ENCODE measurements at places on chromosomes 2 and 18. TPM values are rescaled to one million over a fixed set of nuclear protein-coding genes. Genes with fewer than 3 reads are reported as not detected.

The GDF7 gene
- total RNA-seq, result 0.16 TPM

The RDH14 gene
- 10.1 TPM for total RNA-seq

The CRYGD gene
- not detected for total RNA-seq

The CXCR2 gene
- not detected for total RNA-seq

The NXPH2 gene
- total RNA-seq, result not detected

The ANKRD53 gene
- 0.80 TPM for total RNA-seq

The B3GNT7 gene
- total RNA-seq, result 0.22 TPM

The FHOD3 gene
- total RNA-seq, result not detected

The MYL1 gene
- not detected for total RNA-seq

The TLX2 gene
- total RNA-seq, result 0.16 TPM

The EFEMP1 gene
- not detected for total RNA-seq

The GALNT13 gene
- not detected for total RNA-seq

- no peak overlapping the region for H3K27ac ChIP-seq
- H3K36me3 ChIP-seq, result no peaks in the 10 kb centered on the region
- no peak for DNase-seq
- no peaks in the 10 kb centered on the region for H3K27me3 ChIP-seq
- H3K4me1 ChIP-seq, result no peaks in the 10 kb centered on the region
Observed at GRCh38 chr2:13986119-13986720, 646.3 kb upstream of the LRATD1 start.

GRCh38 chr2:135999899-136000298 is 14.5 kb upstream of the DARS1 start:
- peaks cover 15% of the 10 kb centered on the region for H3K4me1 ChIP-seq
- no peak overlapping the region for H3K27ac ChIP-seq
- H3K4me3 ChIP-seq, result no peak overlapping the region
- peaks cover 2% of the 10 kb centered on the region for H3K36me3 ChIP-seq

DNA sequence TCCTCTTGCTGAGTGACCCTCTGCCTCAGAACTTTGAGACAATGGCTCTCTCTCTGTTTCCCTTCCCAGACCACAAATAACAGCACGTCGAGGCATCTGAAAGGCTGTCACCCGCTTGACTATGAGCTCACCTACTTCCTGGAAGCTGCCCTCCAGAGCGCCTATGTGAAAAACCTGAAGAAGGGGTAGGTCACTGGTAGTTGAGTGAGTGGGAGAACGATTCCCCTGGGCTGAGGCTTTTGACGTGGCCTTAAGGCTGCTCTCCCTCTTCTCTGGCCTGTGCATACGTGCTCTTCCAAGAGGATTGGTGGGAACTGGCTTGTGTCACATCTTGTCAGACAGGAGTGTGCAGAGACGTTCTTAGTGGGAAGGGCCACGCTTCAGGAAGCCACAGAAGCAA is 63.1 kb upstream of the MCFD2 start:
- peak overlapping the region; percentile 94 for H3K27ac ChIP-seq
- H3K4me3 ChIP-seq, result peak overlapping the region; percentile 49
- no peaks in the 10 kb centered on the region for H3K27me3 ChIP-seq
- no peaks in the 10 kb centered on the region for H3K36me3 ChIP-seq
- peaks cover 40% of the 10 kb centered on the region for H3K4me1 ChIP-seq

- no peaks in the 10 kb centered on the region for H3K27me3 ChIP-seq
- no peaks in the 10 kb centered on the region for H3K36me3 ChIP-seq
- no peak overlapping the region for H3K4me3 ChIP-seq
- no peaks in the 10 kb centered on the region for H3K4me1 ChIP-seq
- no peak overlapping the region for H3K27ac ChIP-seq
Observed at GRCh38 chr18:1806884-1807615, 764.3 kb downstream of the METTL4 start.

DNA sequence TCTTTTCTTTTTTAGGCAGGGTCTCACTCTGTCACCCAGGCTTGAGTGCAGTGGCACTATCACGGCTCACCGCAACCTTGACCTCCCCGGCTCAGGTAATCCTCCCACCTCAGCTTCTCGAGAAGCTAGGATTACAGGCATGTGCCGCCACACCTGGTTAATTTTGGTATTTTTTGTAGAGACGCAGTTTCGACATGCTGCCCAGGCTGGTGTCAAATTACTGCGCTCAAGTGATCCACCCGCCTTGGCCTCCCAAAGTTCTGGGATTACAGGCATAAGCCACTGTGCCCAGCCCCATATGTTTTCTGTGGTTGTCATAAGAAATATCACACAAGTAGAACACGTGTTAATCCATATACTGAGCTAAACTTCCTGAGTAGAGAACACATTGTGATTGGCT is 14.6 kb downstream of the ENOSF1 start:
- no peaks in the 10 kb centered on the region for H3K27me3 ChIP-seq
- H3K27ac ChIP-seq, result no peak overlapping the region
- no peak for DNase-seq

GRCh38 chr2:145059914-145060313 is 540.0 kb upstream of the ZEB2 start:
- H3K4me1 ChIP-seq, result no peaks in the 10 kb centered on the region
- H3K4me3 ChIP-seq, result no peak overlapping the region
- H3K27ac ChIP-seq, result no peak overlapping the region
- H3K36me3 ChIP-seq, result no peaks in the 10 kb centered on the region
- H3K27me3 ChIP-seq, result no peaks in the 10 kb centered on the region
- no peak for DNase-seq

- DNase-seq, result no peak
- no peak overlapping the region for H3K4me3 ChIP-seq
- no peak overlapping the region for H3K27ac ChIP-seq
- peaks cover 6% of the 10 kb centered on the region for H3K4me1 ChIP-seq
Observed at GRCh38 chr2:158512323-158512722, 55.6 kb downstream of the PKP4 start.

- no peaks in the 10 kb centered on the region for H3K27me3 ChIP-seq
- no peaks in the 10 kb centered on the region for H3K36me3 ChIP-seq
- no peak for DNase-seq
Observed at GRCh38 chr2:43038034-43038695, 188.2 kb downstream of the ZFP36L2 start.

DNA sequence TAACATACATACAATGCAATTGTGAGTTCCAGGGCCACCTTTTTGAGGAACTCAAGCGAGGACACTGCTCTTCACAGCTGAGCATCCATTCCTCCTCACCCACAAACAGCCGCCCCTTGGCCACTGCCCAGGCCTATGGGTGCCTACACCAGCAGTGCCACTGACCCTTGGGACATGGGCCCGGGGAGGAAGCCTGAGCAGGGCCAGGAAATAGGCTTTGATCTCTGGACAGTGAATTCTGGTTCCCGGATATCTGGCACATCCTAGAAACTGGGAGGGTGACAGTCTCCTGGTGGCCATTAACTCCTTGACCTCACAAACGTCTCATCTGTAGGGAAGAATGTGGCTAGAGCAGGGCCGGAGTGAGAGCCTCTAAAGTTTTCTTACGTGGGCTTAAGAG is 5.5 kb upstream of the TTL start:
- no peak for DNase-seq
- peaks cover 12% of the 10 kb centered on the region for H3K4me1 ChIP-seq
- H3K27me3 ChIP-seq, result no peaks in the 10 kb centered on the region
- no peak overlapping the region for H3K27ac ChIP-seq

GRCh38 chr2:69272803-69273471 is 114.1 kb downstream of the GFPT1 start:
- H3K27ac ChIP-seq, result no peak overlapping the region
- H3K27me3 ChIP-seq, result peaks cover 78% of the 10 kb centered on the region
- no peaks in the 10 kb centered on the region for H3K4me1 ChIP-seq
- H3K36me3 ChIP-seq, result peaks cover 5% of the 10 kb centered on the region
- no peak overlapping the region for H3K4me3 ChIP-seq
- DNase-seq, result no peak

- H3K4me3 ChIP-seq, result no peak overlapping the region
- H3K36me3 ChIP-seq, result no peaks in the 10 kb centered on the region
- peaks cover 26% of the 10 kb centered on the region for H3K27me3 ChIP-seq
- no peak for DNase-seq
- H3K27ac ChIP-seq, result no peak overlapping the region
Observed at GRCh38 chr2:191385416-191386160, 140.4 kb downstream of the MYO1B start.

- H3K4me1 ChIP-seq, result peaks cover 23% of the 10 kb centered on the region
- no peak overlapping the region for H3K4me3 ChIP-seq
- H3K27me3 ChIP-seq, result no peaks in the 10 kb centered on the region
- no peak for DNase-seq
Observed at GRCh38 chr2:64145119-64145518, 899 bp upstream of the PELI1 start.

DNA sequence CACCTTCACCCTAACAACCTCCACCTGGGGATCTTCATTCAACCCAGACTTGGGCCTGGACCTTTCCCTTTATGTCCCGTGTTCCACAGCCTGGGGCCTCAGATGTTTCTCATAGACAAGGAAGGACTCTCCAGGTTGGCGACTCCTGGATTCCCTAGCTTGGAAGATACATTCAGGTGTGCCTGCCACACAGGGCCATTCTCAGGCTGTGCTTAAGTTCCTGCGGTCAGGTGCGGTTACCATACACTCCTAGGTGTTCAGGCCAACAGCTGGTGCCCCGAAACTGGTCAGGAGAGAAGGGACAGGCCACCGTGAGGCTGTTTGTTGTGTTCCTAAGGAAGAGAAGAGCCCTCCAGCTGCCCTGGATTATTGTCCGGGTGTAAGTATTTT is 15.6 kb downstream of the SLC4A3 start:
- H3K4me3 ChIP-seq, result no peak overlapping the region
- peaks cover 6% of the 10 kb centered on the region for H3K4me1 ChIP-seq
- H3K27me3 ChIP-seq, result peaks cover 74% of the 10 kb centered on the region
- H3K27ac ChIP-seq, result no peak overlapping the region
- DNase-seq, result no peak

- H3K27ac ChIP-seq, result no peak overlapping the region
- H3K36me3 ChIP-seq, result no peaks in the 10 kb centered on the region
- no peak for DNase-seq
- no peaks in the 10 kb centered on the region for H3K4me1 ChIP-seq
- peaks cover 48% of the 10 kb centered on the region for H3K27me3 ChIP-seq
Observed at GRCh38 chr2:213251618-213252017, 32.6 kb upstream of the SPAG16 start.

- peaks cover 3% of the 10 kb centered on the region for H3K36me3 ChIP-seq
- no peaks in the 10 kb centered on the region for H3K27me3 ChIP-seq
- H3K4me3 ChIP-seq, result no peak overlapping the region
- H3K4me1 ChIP-seq, result no peaks in the 10 kb centered on the region
- H3K27ac ChIP-seq, result no peak overlapping the region
- DNase-seq, result no peak
Observed at GRCh38 chr2:157696036-157696435, 67.4 kb upstream of the ACVR1C start.

GRCh38 chr2:64166212-64166611 is 22.0 kb upstream of the PELI1 start:
- no peak overlapping the region for H3K27ac ChIP-seq
- DNase-seq, result no peak
- H3K36me3 ChIP-seq, result no peaks in the 10 kb centered on the region

- no peak for DNase-seq
- H3K36me3 ChIP-seq, result peaks cover 3% of the 10 kb centered on the region
- no peak overlapping the region for H3K27ac ChIP-seq
- H3K4me3 ChIP-seq, result no peak overlapping the region
- peaks cover 63% of the 10 kb centered on the region for H3K27me3 ChIP-seq
Observed at GRCh38 chr18:55585920-55586561, 2.0 kb downstream of the TCF4 start.

GRCh38 chr2:105712166-105712915 is 32.4 kb upstream of the NCK2 start:
- no peak for DNase-seq
- H3K4me3 ChIP-seq, result no peak overlapping the region
- H3K27ac ChIP-seq, result no peak overlapping the region
- peaks cover 7% of the 10 kb centered on the region for H3K4me1 ChIP-seq
- peaks cover 31% of the 10 kb centered on the region for H3K27me3 ChIP-seq
- H3K36me3 ChIP-seq, result peaks cover 5% of the 10 kb centered on the region

DNA sequence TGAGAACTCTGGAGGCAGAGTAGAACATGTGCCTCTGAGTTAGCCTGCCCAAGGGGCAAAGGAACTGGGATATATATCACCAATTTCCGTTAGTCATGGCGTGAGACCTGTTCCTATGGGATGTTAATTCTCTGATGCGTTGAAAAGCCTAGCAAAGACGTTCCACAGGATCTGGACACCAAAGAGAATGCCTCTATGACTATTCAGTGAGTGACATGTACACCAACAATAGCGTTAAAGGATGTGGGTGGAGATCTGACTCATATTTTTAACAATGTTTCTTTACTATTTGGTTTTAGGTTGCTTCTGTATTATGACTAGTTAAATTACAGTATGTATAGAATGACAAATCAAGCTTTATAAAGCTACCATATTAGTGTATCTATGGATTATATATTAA is 320.9 kb upstream of the MC4R start:
- H3K27me3 ChIP-seq, result no peaks in the 10 kb centered on the region
- H3K36me3 ChIP-seq, result no peaks in the 10 kb centered on the region
- no peak overlapping the region for H3K4me3 ChIP-seq
- H3K4me1 ChIP-seq, result no peaks in the 10 kb centered on the region
- H3K27ac ChIP-seq, result no peak overlapping the region

DNA sequence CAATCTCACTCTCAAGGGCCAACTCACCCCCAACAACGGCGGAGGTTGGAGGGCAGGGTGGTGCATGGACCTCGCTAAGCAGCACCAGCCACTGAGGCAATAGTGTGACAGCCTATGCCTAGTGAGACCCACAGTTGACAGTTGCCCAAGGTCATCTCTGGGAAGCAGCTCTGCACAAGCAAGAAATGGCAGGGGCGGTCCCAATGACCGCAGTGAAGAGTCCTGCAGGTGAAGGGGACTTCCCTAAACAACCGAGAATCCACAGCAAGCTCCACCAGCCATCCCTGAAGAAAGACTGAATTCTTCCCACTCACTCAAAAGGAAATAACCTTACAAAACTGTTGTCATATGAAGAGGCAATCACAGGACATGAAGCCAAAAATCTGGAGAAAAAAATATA is 313.4 kb upstream of the ID2 start:
- no peak for DNase-seq
- no peaks in the 10 kb centered on the region for H3K27me3 ChIP-seq
- no peak overlapping the region for H3K27ac ChIP-seq
- H3K36me3 ChIP-seq, result no peaks in the 10 kb centered on the region

- peaks cover 4% of the 10 kb centered on the region for H3K4me1 ChIP-seq
- peak overlapping the region; percentile 73 for H3K4me3 ChIP-seq
- no peaks in the 10 kb centered on the region for H3K27me3 ChIP-seq
- H3K36me3 ChIP-seq, result no peaks in the 10 kb centered on the region
- peak overlapping the region; percentile 60 for H3K27ac ChIP-seq
Observed at GRCh38 chr2:208358758-208359631, 47.6 kb upstream of the PTH2R start.

DNA sequence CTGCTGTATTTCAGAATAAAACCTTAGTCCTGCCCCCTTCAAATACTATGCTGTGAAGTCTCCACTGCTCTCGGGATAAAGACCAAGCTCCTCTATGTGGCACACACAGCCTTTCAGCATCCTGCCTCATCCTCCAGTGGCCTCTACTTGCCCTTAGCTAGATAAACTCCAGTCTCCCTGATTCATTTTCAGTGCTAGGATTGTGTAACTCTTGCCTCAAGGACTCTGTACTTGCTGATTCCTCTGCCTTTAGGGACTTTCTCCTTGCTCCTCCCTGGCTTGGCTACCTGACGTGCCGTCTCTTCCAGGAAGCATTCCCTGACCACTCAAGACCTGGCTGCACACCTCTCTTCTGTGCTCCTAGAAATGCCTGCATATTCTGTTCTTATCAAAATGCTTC is 416.7 kb downstream of the MTX2 start:
- H3K27me3 ChIP-seq, result peaks cover 60% of the 10 kb centered on the region
- H3K36me3 ChIP-seq, result peaks cover 2% of the 10 kb centered on the region
- no peak for DNase-seq
- H3K27ac ChIP-seq, result no peak overlapping the region
- H3K4me1 ChIP-seq, result no peaks in the 10 kb centered on the region
